Activated effector memory CD4-positive, alpha-beta T cell treated with Interleukin-2 at 50 U/mL for 16 hours (primary cell): ENCODE measurements at places on chromosomes 6 and 20.

DNA sequence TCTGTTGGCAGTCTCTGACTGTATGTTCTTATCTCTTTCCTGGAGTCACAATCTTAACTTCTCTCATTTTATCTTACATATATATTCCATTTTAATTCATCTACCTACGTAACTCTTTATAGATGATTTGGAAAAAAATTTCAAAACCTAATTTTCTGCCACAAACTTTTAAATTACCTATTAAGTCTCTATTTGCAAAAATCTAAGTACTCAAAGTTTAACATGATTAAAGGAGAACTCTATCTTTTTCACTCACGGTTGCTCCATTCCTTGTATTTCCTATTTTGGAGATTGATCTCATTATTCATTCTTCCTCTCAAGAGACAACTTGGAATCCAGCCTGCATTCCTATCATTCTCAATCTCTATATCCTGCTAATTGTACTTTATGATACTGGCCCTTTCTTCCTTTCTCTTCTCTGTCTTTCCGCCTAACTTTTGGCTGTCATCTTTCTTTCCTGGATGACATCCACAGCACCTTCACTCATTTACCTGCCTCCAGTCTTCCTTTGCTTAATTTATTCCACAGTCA, 1071.1 kb upstream of the CITED2 start:
- no peak for DNase-seq

GRCh38 chr6:41036186-41036585, 2.8 kb downstream of the UNC5CL start:
- no peak for DNase-seq

GRCh38 chr6:108163267-108163643, 2.6 kb upstream of the NR2E1 start:
- no peak for DNase-seq

DNA sequence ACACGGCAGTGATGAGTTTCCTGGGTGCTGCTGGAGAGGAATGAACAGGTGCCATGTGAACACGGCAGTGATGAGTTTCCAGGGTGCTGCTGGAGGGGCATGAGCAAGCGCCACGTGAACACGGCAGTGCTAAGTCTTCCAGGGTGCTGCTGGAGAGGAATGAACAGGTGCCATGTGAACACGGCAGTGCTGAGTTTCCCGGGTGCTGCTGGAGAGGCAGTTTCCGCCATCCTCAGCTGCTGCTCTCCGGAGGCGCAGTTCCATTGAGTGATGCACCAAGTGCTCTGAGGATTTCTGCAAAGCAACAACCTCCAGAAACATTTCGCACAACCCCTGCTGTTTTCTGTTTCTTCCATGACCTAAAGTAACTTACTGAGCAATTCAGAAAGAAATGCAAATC, 155.4 kb downstream of the SMOC2 start:
- DNase-seq: no peak

- DNase-seq: no peak
These were observed 13.7 kb upstream of the PAK5 start for GRCh38 chr20:9852566-9852965.

- no peak for DNase-seq
These were observed 608.7 kb downstream of the EYS start for GRCh38 chr6:65098349-65098748.

GRCh38 chr6:21603082-21603952, 9.8 kb downstream of the SOX4 start:
- DNase-seq: no peak

DNA sequence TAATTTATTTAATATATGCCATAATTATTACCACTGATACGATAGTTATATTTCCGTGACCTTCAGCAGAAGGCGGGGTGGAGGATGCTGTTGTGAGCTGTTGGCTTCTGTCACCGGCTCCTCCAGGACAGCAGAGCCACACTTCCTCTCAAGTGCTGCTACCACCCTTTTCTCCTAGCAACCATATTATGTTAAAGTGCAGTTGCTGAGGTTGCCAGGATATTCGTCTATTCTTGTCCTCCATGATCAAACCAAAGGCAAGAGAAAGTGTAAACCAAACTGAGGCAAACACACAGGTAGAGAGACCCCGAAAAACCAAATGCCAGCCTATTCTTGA, 27.8 kb downstream of the RGS17 start:
- no peak for DNase-seq

DNA sequence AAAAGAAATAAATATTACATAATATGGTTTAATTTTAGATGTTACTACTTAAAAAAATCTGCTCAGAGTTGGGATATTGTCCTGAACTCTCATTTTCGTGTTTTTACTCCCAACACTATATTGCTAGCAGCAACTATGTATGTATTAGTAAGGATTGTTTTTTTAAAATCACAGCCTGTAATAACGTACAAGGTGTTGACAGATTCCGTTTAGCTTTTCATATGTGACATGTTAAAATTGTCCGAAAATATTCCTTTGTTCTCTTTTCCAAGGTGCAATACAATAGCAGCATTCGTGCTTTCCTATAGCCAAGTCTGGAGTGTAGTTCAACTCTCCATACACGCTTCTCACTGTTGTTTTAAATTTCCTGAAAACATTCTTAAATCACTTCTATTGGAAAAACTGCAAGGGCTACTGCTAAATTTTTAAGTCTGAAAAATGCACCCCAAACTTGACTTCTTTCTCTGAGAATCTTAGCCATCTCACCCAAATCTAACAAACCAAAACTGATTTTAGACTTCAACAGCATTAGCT, 59.0 kb upstream of the HFE start:
- DNase-seq: no peak

DNA sequence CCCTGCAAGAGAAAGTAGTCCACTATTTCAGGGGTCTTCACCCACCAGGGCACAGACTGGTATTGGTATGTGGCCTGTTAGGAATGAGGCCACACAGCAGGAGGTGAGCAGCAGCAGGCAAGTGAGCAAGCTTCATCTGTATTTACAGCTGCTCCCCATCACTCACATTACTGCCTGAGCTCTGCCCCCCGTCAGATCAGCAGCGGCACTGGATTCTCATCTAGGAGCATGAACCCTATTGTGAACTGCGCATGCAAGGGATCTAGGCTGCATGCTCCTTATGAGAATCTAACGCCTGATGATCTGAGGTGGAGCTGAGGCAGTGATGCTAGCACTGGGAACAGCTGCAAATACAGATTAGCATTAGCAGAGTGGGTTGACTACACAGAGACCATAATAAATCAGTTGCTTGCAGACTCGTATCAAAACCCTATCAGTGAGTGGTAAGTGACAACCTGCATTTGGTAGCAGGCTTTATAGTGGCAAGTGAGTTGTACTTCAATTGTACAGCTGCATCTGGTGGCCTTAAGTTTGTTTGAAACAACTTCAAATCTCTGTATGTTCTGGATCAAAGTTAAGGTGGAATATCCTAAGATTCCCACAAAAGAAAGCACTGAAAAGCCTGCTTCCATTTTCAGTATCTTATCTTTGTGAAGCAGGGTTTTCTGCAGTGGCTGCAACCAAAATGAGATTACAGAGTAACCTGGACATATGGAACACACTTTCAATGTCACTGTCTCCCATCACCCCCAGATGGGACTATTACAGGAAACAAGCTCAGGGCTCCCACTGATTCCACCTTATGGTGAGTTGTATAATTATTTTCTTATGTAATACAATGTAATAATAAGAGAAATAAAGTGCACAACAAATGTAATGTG, 12.8 kb downstream of the C6orf141 start:
- no peak for DNase-seq

- no peak for DNase-seq
These were observed 6.0 kb upstream of the ARMC12 start for GRCh38 chr6:35730745-35731413.

GRCh38 chr20:30611239-30611984, 646.1 kb upstream of the DEFB115 start:
- DNase-seq: no peak

GRCh38 chr6:33838983-33839382, 35.2 kb upstream of the MLN start:
- no peak for DNase-seq

DNA sequence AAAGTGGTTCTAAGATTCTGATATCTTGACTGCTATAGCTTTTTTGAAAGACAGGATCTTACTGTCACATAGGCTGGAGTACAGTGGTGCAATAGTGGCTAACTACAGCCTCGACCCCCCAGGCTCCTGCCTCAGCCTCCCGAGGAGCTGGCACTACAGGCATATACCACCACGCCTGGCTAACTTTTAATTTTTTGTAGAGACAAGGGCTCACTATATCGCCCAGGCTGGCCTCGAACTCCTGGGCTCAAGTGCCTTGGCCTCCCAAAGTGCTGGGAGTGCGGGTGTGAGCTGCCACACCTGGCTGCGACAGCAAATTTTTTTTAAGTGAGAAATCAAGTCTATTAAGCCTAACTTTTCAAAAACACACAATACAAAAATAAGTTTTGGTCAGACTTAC, 106.6 kb downstream of the NOL4L start:
- DNase-seq: no peak
